ENCODE measurements at places on chromosomes 6 and 20.
A peak's percentile ranks its signal among the peaks of the same experiment; 100 is the strongest.

DNA sequence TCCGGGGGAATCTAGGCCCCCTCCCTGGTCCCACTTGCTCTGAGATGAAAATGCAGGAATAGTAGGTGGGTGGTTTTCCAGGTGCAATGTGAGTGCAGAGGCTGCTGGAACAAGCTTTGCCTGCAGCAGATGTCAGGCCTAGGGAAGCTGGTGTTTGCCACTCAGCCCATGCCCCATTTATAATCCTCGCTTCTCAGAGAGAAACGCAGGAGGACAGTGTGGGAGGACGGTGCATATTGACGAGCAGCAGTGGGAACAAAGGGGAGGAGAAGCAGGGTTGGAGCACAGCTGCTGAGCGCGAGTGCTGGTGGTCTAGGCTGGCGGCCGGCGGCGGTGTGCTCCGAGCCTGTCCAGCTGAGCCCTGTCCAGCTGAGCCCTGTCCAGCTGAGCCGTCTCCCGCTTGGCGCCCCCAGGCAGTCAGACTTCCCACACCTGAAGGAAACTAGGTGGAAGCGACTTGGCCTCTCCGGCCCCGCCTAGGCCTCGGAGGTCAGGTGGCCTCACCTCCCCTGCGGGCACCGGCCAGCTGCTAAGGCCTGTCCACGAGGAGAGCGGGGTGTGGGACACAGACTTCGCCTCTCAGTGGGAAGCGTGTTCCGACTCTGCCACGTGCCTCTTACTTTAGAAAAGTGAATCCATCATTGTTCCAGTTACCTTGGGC is 49.7 kb upstream of the FRMD1 start:
- DNase-seq: peak; percentile 23

DNA sequence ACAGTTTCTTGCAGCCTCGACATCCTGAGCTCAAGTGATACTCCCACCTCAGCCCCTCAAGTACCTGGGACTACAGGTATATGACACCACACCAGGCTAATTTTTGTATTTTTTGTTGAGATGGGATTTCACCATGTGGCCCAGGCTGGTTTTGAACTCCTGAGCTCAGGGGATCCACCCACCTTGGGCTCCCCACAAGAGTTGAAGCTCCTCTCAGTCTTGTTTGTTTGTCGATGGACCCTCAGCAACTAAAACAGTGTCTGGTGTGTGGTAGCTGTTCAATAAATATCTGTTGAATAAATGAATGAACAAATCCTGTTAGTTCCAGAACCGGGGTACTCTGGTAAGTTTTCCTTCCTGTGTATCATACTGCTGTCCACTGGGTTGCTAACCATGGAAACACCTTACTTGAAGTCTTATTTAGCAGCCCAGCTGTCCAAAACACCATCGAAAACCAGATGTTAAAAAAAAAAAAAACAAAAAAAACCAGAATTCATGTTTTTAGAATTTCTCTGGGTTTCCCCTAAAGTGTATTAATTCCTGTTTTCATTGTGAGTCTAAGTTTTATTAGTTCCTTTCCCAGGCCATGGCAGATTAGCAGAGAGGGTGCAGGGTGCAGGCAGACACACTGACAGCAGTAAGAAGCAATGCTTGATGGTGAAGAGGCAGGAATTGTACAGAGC is 7.8 kb upstream of the EZR start:
- DNase-seq: no peak

DNA sequence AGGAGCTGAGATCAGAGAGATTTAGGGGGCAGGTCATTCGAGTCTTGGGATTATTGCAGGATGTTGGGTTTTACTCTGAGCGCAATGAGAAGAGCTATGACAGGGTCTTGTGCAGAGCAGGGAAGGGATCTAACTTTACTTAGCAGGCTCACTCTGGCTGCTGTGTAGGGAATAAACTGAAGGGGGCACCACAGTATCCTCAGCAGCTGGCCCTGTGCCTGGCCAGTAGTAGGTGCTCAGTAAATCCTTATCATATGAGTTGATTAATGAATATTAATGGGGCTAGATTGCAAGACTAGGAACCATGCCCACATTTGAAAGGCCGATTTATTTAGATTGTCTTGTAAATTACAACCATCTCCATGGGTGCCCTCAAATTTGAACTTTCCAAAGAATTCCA is 4.6 kb upstream of the MDGA1 start:
- no peak for DNase-seq

- DNase-seq: no peak
Measured at GRCh38 chr6:163170294-163170883, 244.1 kb upstream of the QKI start.

DNA sequence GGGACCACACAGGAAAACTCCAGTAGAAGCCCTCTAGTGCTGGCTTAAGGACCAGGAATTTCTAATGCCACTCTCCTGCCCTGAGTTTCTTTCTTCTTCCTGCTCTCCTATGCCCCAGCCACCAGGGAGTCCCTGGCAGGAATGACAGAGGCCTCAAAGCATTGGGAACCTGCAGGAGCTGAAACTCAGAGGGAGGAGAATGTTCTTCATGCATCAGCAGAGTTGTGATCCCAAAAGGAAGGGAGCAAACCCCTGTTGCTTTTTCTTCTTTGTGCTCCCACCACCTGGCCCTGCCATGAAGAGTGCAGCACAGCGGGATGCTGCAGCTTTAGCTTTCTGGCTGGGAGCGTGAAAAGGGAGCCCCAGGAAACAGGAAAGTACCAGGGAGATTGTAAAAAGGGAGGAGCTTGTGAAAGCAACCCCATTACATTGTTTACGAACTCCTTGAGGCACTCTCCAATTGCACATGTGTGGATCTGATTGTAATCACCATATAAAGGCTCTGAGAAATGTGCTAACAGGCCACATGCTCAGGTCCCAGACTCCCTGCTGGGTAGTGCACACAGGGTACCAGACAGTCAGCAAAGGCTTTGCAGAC is 34.7 kb upstream of the FKBP1A start:
- DNase-seq: no peak

Measured in liver (tissue), 10 donors.